ENCODE measurements at places on chromosomes 16 and 17.

DNA sequence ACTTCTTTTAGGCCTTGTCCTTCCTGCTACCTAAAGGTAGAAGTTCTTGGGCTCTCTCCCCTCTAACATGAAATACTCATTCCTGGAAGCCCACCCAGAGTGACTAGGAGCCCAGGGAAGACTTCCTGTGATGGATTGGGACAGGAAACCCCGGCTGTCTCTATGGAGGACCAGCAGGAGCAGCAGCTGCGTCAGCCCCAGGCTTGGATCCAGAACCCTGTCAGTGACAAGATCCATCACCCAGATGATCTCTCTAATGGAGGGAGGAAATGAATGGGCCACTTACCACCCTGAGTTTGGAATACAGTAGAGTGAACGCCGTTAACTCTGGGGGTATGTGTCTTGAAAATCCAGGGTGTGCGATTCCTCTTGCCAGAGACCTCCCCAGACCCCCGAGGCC, 195.7 kb upstream of the WSCD1 start:
- no peak for DNase-seq

DNA sequence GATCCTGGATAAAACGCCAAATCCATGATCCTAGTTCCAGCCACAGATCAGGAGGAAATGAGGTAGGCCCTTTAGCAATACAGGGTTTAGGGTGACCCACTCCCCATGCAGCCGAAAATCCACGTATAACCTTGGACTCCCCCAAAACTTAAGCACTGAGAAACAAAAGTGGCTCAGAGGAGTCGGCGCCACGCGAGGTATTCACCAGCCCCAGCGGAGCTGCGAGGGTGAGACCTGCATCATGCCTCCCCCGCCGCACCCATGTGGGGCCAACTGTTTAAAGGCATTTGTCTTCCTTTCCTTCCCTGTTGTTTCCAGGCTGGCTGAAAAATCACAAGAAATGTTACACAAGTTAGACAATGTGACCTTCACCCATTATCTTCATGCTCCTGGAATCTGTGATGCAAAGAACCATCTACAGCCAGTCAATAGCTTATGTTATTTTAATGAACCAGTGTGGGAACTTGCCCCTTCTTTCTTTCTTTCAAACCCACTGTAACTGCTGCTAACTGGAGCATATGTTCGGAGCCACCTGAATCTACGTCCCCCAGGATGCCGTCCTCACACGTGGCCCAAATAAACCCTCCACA, 98.2 kb upstream of the METRNL start:
- no peak for DNase-seq

DNA sequence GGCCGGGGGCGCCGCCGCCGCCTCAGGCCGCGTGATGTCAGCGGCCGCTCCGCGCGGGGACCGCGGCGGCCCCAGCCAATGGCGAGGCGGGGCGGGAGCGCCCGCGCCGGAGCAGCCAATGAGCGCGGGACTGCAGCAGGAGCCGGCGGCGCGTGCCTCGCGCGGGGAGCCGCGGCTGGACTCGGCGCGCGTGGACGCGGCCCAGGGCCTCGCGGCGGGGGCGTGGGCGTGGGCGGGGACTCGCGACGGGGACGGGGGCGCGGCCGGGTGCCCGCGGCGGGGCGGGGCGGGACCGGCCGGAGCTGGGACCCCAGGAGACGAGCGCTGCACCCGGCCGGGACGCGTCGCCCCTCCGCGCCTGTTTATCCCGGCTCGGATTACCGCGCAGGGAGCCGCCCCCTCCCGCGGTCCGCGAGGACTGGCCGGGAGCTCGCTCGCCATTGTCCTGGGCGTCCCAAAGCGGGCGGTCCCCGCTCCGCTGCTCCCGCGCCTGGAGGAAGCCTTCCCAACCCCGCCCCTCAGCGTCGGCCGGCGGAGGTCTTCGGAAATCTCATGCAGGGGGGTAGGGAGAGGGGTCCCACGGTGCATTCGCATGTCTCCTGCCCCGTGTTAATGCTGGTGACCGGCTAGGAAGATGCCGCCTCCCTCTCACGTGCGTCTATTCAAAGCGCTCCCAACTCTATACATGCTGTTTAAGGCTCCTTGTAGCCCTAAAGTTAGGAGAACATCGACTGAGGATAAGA, at the start of gene RNF157:
RNF157 (minus strand) TSS at position 33 of the 743 bp plus-strand sequence. CDS start 253 bp downstream, outside the sequence.
- DNase-seq, result no peak

GRCh38 chr16:49440156-49441065, 66.8 kb downstream of the C16orf78 start:
- DNase-seq, result no peak

DNA sequence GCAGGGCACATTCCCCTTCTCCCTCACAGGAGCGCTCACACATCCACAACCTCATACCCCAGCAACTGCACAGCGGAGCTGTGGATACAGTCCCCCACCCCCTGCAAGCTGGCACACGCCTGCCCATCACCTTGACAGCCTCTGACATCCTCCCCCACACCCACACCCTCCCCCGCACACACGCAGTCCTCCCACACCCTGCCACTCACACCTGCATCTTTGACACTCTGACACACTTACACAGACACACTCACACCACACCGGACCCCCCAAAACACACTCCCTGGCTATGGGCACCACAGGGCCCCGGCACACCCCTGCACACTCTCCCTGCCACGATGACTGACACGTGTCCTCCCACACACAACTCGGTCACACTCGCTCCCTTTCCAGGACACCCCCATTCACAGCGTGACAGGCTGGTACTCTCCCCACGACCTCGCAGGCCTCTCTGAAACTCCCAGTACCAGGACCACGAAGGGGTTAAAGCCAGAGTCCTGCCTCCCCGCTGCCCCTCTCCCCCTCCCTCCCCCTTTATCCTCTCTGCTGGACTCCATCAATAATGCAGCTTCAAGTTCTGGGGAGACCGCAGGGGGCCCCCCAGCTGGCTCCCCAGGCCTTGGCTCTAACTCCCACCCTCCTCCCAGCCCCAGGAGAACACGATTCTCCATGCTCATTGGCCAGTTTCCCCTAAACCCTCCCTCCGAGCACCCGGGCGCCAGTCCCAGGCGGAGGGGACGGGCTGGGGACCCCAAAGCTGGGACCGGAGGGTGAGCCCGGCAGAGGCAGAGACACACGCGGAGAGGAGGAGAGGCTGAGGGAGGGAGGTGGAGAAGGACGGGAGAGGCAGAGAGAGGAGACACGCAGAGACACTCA, at the start of gene PPP1R1B:
PPP1R1B (plus strand) TSS at position 782 of the 876 bp plus-strand sequence. CDS start 441 bp downstream, outside the sequence.
- no peak for DNase-seq

DNA sequence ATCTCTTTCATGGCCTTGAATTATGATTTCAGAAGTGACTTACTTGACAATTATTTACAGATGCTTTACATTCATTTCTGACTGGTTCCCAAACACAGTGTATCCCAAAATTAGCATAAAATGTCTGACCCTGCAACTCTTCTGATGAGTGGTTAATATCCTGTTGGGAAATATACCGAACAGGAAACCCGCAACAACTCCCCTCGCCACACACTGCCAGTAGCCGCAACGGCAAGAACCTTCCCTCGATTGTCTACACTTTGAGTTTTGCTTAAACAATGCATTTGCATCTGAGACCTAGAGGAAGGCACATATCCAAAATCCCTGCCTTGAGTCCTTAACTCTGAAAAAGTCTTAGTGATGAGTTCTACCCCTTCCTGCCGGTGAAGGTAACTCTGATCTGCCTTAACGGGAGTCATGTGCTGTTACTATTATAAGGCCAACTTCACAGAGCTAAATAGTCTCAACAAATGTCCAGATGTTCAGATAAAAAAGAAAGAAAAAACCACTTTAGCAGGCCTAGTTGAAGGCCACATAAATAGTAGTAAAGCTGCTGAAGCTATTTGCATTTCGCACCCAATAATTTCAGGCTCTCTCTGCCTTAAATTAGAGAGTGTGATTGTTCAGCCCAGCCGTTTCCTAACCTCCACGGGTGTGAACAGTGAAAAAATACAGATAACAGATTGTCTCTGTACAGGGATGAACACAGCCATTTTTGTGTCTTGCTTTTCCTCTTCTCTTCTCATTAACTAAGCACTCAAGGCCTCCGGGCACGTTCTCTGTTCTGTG, 321.1 kb downstream of the HS3ST3B1 start:
- no peak for DNase-seq

- no peak for DNase-seq
Observed at GRCh38 chr17:58503866-58504265, 10.6 kb downstream of the MTMR4 start.

- DNase-seq, result no peak
Observed at GRCh38 chr17:34542700-34543336, 36.6 kb upstream of the TMEM132E start.

DNA sequence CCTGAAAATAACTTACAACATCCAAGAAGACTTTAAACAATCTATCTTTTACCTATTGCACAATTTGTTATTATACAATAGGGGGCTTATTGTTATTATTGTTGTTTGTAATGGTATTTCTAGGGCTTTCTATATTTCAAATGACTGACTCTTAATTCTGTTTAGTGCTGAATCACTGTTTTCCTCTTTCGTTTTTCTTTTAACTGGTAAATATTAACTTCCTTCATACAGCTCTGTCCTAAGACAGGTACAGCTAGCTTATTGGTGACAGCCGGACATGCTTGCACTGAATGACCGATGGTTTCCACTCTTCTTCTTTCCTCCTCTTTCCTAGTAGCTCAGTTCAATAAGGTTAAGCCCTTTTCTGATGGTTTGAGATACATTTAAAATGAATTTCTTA, 11.6 kb downstream of the KRTAP9-7 start:
- no peak for DNase-seq

DNA sequence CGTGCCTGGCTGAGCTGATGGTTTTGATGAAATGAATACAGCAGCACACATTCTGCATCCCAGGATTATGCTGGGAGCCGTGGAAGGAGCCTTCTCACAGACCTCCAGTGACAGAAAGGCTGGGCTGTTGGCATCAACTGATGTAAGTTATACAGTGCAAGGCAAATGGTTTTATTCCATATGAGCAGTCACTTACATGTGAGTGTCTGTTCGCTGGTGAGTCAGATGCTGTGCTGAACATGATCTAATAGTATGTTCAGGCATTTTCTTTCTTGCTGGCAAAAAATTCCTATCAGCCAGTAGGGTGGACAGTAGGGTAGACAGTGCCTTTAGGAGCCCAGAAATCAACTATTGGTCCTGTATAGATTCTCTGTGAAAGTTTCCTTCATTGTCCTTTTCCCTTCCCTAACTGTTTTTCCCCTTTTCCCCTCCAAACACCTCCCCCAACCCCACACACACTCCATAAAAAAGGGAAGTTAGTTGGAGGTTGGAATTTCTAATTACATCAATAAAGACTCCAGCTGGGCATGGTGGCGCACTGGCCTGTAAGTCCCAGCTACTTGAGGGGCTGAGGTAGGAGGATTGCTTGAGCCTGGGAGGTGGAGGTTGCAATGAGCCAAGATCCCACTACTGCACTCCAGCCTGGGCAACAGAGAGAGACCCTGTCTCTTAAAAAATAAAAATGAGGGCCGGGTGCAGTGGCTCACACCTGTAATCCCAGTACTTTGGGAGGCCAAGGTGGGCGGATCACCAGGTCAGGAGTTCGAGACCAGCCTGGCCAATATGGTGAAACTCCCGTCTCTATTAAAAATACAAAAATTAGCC, 36.2 kb downstream of the LDHD start:
- no peak for DNase-seq

DNA sequence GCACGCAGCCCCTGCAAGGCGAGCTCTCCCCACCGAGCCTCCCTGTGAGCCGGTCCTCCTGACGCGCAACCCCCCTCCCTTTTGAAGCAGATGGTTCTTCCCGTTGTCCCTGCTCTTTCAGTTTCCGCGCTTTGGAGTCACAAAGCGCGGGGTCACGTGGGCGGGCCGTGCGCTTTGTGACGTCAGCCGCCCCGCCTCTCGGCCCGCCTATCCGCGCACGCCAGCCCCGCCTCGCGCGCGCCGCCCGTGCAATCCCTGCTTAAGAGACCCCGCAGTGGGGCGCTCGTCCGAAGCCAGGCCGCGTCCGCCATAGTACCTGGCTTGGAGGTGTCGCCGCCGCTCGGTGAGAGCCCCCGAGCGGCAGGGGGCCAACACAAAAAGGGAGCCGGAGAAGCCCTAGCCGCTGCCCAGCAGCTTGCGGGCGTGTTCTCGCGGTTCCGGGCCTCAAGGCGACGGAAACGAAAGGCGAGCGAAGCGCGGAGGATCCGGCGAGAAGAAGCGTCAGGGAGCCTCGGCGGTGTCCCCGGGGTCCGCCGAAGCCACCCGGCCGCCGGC, at the start of gene RBBP6:
RBBP6 (plus strand) TSS at position 272 of the 555 bp plus-strand sequence. CDS start 1,061 bp downstream, outside the sequence.
- peak; percentile 94 for DNase-seq

GRCh38 chr17:42153919-42154742, 658 bp downstream of the RAB5C start:
- no peak for DNase-seq

DNA sequence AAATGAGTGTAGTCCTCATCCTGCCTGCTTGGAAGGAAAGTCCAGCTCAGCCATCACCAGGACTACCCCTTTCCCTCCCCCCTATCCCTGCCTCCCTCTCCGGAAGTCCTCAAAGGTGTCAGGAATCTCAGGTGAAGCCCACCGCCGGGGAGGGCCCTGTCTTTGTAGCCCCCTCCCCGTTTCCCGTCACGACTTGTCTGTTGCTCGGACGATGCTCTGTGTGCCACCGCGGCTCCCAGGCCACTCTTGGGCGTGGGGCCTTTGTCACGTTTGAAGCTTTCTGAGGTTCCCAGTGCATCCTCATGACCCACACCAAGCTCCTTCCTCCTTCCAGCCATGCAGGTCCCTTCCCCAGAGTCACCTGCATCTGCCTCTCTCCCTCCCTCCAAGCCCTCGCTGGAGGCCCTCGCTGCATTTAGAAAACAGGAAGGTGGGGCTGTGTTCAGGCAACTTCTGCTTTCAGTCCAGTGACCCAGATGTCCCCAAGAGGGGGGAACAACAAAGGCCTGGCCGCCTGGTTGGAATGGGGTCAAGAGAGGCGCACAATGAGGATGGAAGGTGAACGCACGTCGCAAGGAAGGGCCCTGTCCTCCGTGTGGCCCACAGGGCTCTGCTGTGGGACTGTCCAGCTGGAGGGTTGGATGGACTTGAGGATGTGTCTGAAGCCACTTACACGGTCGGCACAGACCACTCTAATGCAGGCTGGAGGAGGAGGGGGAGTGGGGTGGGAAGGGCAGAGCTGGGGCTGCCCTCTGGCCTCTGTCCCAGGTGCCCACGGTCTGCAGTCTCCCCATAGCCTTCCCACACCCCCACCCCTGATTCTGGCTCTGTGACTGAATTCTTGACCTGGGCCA, 59.9 kb downstream of the OR1D5 start:
- no peak for DNase-seq

DNA sequence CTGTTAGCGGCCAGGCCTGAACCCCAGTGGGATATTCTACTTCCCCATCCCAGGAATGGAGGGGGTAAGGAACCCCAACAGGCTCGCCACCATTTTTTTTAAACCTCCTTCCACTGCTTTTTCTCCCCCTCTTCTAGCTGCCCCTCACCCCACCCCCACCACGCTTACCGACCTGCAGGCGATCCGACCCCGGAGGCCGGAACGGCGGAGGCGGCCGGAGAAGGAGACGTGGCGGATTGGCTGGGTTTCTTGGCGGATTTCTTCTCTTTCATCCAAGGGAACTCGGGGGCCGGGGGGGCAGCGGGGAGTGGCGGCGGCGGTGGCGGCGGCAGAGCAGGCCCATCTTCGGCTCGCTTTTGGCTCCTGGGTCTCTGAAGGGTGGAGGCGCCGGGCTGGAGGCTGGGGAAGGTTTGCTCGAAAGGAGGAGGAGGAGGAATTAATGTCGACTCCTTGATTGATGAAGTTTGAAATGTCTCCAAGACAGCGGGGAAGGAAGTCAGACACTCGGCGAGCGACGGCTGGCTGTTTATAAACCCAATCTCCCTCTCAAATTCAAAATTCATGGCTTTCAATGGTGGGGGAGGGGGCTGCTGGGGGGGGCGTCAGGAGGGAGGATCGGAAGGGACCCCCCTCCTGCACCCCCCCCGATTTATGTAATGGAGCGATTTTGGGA, 424 bp downstream of the HOXB2 start:
- DNase-seq, result no peak

All from NCI-H526 treated with DMSO at 0.1 percent for 48 hours (cell line).